ENCODE measurements at places on chromosomes 13 and 19.

DNA sequence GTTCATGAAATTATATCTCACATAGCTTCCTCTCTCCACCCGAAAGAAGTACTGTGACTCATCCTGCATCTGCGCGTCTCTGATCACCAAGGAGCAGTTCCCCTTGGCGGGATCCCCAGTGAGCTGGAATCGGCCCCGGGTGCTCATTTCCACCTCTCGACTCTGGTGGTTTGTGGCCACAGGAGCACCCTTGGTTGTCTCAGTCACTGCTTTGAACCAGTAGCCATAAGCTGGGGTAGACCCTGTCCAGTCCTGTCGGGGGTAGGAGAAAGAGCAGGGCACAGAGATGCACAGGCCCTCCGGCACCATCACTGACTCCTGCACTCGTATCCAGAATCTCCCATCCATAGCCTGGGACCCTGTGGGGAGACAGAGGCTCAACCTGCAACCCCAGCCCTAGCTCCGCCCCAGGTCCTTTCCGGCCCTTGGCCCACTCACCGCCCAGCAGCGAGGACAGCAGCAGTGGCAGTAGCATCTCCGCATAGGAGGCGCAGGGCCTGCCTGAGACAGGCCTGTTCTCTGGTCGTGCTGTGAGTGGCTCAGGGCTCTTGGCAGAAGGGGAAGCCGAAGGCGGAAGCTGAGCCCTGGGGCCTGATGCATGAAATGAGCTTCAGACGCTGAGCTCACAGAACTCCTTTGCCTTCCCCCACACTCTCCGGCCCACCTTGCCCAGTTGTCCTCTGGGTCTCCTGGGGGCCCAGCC is at the start of gene SIGLEC10:
SIGLEC10 (minus strand) TSS at position 536 of the 703 bp plus-strand sequence; CDS start at position 475, 61 bp downstream.
- DNase-seq, result peak; percentile 58

- no peak for DNase-seq
These were observed 42.2 kb upstream of the ZNF681 start for GRCh38 chr19:23800868-23801267.

DNA sequence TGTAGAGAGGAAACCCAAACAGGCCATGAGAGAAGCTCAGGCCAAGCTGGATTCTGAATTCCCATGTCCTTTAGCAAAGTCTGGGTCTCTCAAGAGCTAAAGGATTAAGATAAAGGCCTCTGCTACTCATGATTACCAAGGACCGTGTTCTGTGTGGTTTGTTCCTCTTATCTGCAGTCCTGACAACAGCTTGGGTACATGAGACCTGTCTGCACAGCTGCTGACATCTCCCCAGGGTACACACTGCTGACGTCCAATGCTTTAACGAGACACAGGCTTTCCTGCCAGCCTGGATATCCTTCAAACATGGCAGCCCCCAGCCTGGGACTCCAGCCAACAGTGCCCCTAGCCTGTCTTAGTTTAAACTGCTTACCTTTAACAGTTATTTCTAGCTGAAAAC is 211.0 kb downstream of the SLC7A1 start:
- no peak for DNase-seq

GRCh38 chr13:34696296-34696695 is 245.8 kb upstream of the NBEA start:
- no peak for DNase-seq

DNA sequence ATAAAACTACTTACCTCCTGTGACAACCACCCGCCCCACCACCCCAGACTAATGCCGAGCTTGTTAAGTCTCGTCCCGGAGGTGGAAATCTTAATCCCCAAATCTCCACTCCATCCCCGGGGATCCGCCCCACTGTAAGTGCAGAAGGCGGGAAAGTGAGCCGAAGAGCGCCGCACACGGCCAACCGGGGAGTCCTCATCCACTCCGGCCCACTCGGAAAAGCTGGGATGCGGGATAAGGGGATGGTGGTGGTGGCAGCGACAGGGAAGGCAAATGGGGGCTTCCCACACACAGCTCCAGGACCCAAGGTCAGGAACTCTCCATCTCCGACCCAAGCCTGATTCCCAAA is 621 bp downstream of the FBL start:
- DNase-seq, result no peak

DNA sequence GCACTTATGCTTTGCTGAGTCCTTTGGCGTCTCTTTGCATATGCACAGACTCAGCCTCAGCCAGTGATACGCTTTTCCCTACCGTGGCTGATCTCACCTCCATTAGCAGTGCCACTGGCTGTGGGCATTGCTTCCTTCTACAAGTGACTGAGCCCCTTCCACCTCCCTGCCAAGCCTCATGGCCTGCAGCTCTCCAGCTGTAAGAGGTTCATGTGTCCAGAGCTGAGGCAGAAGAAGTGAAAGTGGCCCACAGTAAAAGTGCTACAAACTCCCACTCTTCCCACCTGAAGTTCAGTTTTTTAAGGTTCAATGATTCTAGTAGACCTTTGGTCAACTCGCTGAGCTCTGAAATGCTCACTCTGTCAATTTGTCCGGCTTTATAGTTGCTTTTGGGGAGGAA is 44.7 kb downstream of the SMARCA4 start:
- DNase-seq, result no peak

GRCh38 chr19:17703824-17704463 is 15.3 kb upstream of the MAP1S start:
- DNase-seq, result peak; percentile 62

DNA sequence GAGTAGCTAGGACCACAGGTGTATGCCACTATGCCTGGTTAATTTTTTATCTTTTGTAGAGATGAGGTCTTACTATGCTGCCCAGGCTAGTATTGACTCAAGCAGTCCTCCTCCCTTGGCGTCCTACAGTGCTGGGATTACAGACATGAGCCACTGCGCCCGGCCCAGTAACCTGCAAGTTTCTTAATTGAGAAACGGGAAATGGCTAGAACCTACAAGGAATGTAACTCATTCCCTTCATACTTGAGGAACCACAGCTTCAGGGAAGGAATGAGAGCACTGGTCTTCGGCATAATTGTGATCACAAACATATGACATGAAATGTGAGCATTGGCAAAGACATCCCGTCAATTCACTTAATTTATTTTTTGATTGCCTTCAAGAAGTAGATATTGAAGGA is 157.0 kb downstream of the KLF5 start:
- DNase-seq, result no peak

- DNase-seq, result no peak
These were observed 1276.8 kb downstream of the UQCRFS1 start for GRCh38 chr19:27936139-27936538.

DNA sequence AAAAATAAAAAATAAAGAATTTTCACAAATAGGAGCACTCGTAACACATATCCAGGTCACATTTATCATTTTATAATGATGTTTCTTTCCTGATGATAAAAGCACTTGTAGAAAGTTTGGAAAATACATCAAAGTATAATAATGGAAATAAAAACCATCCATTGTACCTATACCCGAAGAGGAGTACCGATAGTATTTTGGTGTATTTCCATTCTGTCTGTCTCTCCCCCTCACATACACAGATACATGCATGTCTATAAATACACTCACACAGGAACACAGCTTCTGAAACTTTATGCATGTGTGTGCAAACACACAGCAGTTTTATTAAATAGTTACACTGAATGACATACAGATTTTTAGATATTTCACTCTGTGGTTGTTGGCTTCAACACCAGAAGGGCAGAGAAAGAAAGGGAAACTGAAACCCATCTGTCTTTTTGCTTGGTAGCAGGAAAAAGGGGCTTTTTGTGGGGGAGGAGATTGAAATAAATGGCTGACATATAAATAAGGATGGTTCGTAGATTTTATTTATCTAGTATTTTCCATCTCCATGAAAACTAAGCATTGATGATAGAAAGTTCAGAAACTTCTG is 114.8 kb downstream of the LRCH1 start:
- DNase-seq, result no peak

- DNase-seq, result peak; percentile 3
These were observed 1.1 kb downstream of the SHISA2 start for GRCh38 chr13:26050568-26051230.

GRCh38 chr13:61192826-61193225 is 222.8 kb downstream of the PCDH20 start:
- DNase-seq, result no peak

DNA sequence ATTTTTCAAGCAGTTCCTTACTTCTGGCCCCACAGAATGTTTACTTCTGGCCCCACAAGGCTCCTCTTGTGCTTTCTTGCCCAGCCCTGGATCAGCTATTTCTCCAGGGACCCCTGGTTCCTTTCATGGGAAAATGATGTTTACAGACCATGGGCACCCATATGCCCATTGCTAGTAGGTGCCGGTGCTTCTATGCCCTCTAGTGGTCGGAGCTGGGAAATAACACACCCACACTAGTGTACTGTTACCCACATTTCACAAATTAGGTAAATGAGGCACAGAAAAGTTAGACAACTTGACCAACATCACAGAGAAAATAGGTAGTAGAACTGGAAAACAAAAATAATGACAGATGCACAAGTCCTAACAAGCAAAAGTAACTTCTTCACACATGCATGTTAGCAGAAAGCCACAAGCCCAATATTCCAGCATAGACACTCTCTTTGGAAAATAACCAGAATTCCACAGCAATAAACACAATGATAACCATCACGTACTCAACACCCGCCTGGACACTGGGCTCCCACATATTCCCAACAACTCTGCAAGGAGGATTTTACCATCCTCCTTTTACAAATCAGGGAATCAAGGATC is 1.3 kb upstream of the CEACAM6 start:
- peak; percentile 51 for DNase-seq

DNA sequence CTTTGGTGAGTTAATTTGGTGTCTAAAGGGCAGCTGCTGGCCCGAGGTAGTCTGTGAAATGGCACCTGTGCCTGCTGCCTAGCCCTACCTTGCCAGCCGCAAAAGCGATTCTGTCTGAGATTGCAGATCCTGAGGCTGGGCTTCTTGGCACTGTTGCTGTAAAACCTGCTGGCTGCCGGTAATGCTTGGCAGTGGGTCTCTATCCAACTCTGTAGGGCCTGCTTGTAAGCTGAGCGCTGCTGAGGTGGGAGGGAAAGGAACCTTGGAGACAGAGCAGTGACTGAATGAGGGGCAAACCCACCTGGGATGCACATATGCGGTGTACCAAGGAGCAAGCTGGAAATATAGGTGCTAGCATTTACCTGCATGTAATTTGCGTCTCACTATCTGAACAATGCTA is 11.7 kb downstream of the LCP1 start:
- no peak for DNase-seq

DNA sequence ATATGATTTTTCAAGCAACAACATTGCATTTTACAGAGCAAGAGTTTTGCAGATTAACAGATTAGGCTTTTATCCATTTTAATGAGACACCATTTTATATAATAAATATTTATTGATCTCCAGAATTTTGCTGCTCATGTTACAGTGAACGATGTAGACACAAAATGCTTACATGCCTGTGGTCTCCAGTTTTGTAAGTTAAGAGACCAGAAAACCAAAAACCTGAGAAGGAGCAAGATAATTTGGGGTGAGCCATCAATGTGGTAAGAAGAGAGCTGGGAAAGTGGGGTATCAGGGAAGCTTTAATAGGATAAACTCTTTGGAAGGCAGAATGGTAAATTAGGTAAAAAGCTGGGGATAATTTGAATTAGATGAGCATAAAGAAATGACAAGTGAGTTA is 2100.5 kb upstream of the PCDH20 start:
- DNase-seq, result no peak

GRCh38 chr19:44401139-44402115 is at the start of gene ZNF285:
Gene ZNF285, minus strand, starts transcription at chr19:44401608. Its CDS starts 4,395 bp downstream, at chr19:44397213.
- peak; percentile 72 for DNase-seq

GRCh38 chr19:8459095-8459494 is 14.3 kb downstream of the HNRNPM start:
- no peak for DNase-seq

DNA sequence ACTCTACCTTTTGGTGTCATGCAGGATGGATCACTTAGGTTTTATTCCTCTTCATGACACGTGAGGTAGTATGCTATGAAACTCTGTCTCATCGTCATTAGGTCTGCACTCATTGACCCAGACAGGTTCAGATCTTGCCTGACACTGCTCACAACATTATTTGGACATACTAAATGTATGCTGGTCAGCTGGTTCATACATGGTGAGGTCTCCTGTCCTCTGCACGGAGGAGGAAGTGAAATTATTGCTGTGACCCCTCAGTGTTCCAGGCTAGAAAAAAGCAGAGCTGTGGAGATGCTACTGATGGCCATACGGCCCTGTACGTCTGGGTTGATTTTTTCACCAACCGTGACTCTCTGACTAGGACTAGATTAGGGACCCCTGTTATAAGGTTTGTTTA is 35.8 kb downstream of the LATS2 start:
- DNase-seq, result no peak

GRCh38 chr19:13859361-13859880 is 17.5 kb upstream of the NANOS3 start:
- DNase-seq, result no peak

DNA sequence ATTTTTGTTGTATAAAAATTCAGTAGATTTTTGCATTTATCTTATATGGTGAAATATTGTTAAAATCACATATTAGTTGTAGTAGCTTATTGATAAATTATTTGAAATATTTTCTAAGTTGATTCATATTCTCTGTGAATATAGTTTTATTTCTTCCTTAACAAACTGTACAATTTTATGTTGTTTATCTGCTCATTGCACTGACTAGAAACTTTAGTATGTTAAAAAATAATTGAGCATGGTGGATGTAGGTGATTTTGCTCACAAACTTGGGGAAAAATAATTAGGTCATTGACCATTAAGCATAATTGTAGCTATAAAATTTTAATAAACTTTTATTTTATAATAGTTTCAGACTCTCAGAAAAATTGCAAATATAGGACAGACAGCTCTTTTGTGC is 1445.3 kb upstream of the MIR17HG start:
- DNase-seq, result no peak

DNA sequence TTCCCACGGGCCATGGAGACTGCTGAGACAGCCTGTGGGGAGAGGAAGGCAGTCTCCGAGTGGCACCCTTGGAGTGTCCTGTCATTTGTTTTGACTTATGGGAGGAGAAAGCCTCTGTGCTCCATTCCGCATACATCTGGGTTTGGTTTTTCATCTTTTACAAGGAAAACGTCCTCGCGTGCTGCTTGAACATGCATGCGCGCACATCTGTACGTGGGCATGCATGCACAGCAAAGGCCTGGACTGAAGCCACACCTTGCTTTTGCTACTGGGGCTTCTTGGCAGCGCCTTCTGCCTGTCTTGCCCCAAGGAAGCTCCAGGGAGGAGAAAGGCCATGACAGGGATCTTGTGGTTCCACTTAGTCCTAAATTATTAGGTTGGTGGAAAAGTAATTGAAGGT is 44.0 kb downstream of the SUGP2 start:
- no peak for DNase-seq

DNA sequence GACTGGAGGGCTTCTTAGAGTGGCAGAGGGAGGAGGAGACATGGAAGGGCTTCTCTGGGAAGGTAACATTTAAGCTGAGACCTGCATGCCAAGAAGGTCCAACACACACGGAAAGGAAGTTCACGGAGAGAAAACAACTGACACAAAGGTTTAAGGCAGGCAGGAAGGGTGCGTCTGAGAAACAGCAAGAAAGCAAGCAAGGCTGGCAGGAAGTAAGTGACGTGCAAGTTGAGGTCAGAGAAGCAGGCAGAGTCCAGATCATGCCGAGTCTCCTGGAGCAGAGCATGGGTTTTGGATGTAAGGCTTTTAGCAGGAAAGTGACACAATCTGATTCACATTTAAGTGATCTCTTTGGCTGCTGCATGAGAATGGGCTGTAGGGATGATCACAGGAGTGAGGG is 60.5 kb downstream of the ATP7B start:
- DNase-seq, result no peak

- no peak for DNase-seq
These were observed 125.0 kb downstream of the VWA8 start for GRCh38 chr13:41835871-41836270.

- no peak for DNase-seq
These were observed 163.4 kb downstream of the PCDH20 start for GRCh38 chr13:61252213-61252612.
